ENCODE measurements at places on chromosomes 1 and 21.
A peak's percentile ranks its signal among the peaks of the same experiment; 100 is the strongest.

GRCh38 chr1:234401658-234402057 lies 28.4 kb downstream of the COA6 start:
- DNase-seq = no peak

DNA sequence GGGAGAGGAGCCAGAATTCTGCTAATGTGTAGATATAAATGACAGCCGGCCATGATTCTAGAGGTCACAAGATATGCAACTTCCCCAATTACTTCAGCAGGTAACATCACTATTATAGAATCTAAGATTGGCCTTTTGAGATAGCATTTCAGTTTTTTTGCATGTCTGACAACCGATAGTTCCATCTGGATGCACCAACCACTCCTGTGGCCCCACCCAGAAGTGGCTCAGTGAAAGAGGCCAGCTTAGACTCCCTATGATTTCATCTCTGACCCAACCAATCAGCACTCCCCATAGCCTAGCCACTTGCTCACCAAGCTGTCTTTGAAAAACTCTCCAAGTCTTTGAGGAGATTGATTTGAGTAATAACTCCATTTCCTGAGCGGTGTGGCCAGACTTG lies 30.3 kb upstream of the NUF2 start:
- DNase-seq = no peak

- DNase-seq = peak; percentile 96
Observed at GRCh38 chr1:21324368-21325141, 34.3 kb upstream of the ECE1 start.

GRCh38 chr1:245942856-245943255 lies 564.2 kb downstream of the SMYD3 start:
- DNase-seq = no peak

DNA sequence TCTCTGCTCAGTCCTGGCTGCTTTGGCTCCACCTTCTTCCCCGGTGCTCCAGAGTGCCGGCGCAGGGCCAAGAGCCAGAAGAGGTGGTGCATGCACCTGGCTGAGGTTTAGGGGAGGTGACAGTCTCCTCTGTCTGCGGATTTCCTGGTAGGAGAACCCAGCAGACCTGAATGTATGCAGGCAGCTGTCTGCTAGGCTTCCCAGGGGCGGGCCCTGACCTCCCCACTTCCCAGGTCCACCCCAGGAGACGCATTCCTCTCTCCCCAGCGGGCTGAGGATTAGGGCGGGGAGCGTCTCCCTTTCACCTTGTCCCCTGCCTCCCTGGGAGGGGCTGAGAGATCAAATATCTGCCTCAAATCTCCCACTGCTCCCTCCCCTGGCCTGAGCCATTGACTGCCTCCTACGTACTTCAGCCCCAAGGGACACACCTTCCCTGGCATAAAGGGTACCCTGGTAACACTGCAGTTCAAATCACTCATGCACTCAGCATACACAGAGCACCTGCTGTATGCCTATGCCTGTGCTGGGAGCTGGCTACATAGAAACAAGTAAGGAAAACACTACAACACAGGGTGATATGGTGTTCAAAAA lies 27.5 kb downstream of the DMBX1 start:
- DNase-seq = no peak

- no peak for DNase-seq
Observed at GRCh38 chr1:23798662-23799142, 1.9 kb downstream of the GALE start.

DNA sequence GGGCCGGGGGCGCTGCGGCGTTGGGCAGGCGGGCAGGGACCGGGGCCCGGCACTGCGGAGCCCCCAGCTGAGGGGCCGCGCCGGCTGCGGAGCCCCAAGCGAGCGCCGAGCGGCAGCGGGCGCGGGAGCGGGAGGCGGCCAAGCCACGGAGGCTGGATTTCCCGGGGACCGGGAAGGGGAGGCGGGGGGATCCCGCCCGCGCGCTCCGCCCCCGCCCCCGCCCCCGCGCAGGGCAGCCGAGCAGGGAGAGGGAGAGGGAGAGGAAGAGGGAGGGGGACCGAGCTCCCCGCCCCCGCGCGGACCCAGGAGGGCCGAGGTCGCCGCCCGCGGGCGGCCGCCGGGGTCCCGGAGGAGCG lies at the start of gene DLGAP3:
TSS of gene DLGAP3 (minus strand) at position 154 of the 356 bp plus-strand sequence. CDS start 24,267 bp downstream, outside the sequence.
- peak; percentile 36 for DNase-seq

DNA sequence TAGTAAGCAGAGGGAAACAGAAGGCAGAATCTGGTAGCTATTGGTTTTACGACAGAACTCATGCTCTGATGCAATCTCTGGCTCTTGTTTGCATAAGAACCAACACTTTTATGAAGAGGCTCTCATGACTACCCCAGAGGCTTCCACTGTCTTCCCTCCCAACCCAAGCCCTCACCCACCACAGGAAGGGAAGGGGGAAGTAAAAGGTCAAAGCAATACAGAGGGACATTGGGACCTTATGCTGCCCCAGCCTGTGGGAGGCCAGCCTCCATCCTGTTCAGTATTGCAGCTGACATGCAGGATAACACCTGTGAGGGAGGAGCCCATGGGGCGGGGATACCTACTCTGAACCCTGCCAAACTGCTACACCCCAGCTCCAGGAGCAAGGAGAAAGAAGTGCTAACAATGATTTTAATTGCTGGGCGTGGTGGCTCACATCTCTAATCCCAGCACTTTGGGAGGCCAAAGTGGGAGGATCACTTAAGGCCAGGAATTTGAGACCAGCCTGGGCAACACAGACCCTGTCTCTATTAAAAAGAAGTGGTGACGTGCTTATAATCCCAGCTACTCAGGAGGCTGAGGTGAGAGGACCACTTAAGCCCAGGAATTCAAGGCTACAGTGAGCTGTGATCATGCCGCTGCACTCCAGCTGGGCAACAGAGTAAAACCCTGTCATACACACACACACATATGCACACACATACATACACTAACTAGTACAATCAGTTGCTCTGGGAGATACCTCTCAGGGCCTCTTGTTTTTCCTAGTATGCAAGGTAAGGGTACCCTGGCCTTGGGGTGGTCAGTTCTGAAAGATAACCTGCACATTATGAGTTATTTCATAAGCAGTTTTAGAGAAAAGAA lies 9.5 kb downstream of the MR1 start:
- no peak for DNase-seq

GRCh38 chr1:113978863-113979702 lies at the start of gene OLFML3:
TSS of gene OLFML3 (plus strand) at chr1:113979474. CDS start at chr1:113979517, 43 bp downstream.
- DNase-seq = peak; percentile 98
